Stimulated activated CD4-positive, alpha-beta T cell treated with anti-CD3 and anti-CD28 coated beads, Interleukin-15, amount 100 ng/mL, for 48 hours (primary cell): ENCODE measurements at places on chromosomes 7 and 10.

GRCh38 chr10:14822879-14823755 is 14.7 kb downstream of the CDNF start:
- DNase-seq, result no peak

GRCh38 chr10:83580373-83581012 is 558.8 kb upstream of the GHITM start:
- no peak for DNase-seq

DNA sequence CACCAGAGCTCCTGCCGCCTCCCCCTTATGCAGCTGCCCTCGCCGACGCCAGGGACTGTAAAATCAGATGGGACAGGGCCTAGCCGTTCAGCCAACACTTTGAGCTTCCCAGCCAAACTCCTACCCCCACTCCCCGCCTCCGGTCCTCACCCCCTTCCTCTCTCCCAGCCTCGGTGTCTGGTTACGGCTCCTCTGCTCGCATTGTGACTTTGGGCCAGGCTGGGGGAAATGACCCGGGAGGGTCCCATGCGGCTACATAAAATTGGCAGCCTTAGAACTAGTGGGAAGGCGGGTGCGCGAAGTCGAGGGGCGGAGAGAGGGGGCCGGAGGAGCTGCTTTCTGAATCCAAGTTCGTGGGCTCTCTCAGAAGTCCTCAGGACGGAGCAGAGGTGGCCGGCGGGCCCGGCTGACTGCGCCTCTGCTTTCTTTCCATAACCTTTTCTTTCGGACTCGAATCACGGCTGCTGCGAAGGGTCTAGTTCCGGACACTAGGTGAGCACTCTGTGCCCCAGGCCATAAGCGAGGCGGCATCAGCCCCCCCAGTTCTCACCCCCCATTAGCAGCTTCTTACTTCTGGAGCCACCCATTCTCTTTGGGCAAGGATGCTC is at the start of gene KAZALD1:
Gene KAZALD1 (plus strand): TSS at position 366 of the 608 bp plus-strand sequence. CDS start 604 bp downstream, outside the sequence.
- DNase-seq, result no peak

- no peak for DNase-seq
Measured at GRCh38 chr10:60006062-60006461, 99.7 kb upstream of the CCDC6 start.

DNA sequence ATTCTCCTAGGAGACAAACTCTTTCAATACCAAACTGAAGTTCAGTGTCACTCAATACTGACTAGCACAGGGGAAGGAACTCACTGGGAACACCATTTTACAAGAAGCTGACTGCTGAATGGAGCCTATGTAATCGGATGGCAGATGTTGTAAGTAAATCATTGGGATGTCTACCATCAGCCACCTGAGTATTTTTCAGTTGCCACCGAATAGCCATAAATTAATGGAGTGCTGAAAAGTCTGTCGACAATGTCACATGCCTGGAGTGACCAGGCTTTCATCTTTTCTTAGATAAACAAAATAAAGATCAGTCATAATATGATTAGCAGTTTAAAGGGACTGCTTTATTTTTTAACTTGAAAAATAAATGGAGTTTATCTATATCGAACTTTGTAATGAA is 145.9 kb upstream of the SEMA3E start:
- no peak for DNase-seq

GRCh38 chr7:21596801-21597200 is 54.0 kb downstream of the DNAH11 start:
- DNase-seq, result no peak

DNA sequence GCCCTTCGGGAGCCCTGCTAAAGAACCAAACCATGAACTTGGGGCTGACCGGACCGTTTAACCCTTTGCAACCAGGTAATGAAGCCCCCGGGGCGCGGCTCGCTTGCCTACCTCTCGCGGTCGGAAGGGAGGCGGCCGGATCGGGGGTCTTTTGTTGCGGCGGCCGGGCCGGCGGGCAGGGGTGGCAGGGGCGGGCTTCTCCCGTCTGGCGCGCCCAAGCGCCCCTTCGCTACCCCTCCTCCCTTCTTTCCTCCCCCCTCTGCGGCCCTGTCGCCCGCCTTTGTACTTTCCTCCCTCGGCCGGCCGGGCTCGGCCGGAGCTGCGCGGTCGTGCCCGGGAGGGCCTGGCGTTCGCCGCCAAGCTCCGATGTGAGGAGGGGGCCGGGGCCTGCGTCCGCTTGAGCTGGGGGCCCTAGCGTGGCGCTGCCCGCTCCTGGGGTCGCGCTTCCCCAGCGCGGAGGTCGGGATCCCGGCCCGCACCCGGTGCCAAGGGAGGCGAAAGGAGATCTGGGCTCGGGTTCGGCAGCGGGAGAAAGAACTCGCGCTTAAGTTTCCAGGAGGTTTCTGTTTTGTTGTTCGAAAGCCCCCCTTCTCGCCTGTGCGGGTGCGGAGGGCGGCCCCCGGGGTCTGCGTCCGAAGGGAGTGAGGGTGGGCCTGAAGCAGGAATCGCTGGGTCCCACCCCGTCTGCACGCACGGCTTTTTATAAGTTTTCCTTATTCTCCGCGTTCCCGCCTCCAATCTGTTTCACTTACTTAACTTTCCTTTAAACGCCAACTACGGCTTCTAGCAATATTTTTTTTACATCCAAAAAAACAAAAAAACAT is 436.8 kb upstream of the GALNT17 start:
- no peak for DNase-seq
